ENCODE measurements at places on chromosomes 7 and 10. TPM values are rescaled to one million over a fixed set of nuclear protein-coding genes. Genes with fewer than 3 reads are reported as not detected.

The CCDC136 gene
- total RNA-seq = 7.6 TPM

The TCAF2 gene
- 2.3 TPM for total RNA-seq

- no peak for DNase-seq
These were observed 7.3 kb downstream of the TBRG4 start for GRCh38 chr7:45103958-45104843.

The WIPF3 gene
- total RNA-seq = 0.51 TPM

DNA sequence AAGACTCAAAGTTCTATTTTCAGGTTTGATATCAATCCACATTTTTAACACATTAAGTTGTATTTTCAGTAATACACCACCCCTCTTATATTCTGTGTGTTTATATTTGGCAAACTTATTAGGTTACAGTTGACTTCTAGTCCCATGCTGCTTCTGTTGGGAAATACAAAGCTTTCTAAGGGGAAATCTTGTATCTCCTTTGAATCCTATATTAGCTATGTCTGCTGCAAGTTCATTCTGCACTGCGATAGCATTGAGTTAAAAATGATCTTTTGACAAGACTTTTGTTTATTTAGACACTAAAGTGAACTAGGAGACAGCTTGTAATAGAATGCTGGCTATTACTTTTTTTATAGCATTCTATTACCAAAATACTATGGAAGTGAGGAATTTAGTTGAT lies 625.1 kb upstream of the ANKRD30A start:
- no peak for DNase-seq

GRCh38 chr7:108072739-108073138 lies 57.4 kb downstream of the LAMB4 start:
- DNase-seq = no peak

- no peak for DNase-seq
These were observed 177.6 kb upstream of the NAMPT start for GRCh38 chr7:106462365-106462859.

The SORCS3 gene
- total RNA-seq = not detected

The AKR1C2 gene
- total RNA-seq = 0.26 TPM

DNA sequence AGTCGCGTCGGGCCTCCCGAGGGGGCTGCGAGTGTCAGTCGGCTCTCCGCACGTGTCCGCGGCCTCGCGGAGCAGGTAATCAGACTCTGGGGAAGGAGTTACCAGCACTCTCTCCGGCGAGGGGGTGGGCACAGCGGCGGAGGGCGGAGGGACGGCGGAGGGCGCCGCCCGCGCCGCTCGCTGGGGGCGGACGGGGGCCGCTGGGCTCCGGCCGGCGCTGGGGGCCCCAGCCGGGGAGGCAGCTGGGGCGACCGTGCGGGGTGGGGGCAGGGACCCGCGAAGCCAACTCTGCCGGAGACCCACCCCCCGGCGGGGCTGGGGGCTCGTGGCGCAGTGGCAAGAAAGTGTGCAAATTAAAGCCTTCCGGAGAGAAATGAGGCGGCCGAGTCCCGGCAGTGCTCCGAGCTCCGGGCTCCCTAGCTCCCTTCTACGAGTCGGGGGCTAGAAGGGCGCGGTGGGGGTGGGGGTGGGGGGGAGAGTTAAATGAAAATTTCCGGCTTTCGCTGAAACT lies at the start of gene CDK6:
Gene CDK6 (minus strand): TSS at position 85 of the 511 bp plus-strand sequence. CDS start 3,250 bp downstream, outside the sequence.
- DNase-seq = peak; percentile 91

GRCh38 chr7:93728292-93728691 lies 153.8 kb upstream of the CALCR start:
- DNase-seq = no peak

The SNCG gene
- total RNA-seq = 1.5 TPM

The MINDY4 gene
- total RNA-seq = 6.3 TPM

DNA sequence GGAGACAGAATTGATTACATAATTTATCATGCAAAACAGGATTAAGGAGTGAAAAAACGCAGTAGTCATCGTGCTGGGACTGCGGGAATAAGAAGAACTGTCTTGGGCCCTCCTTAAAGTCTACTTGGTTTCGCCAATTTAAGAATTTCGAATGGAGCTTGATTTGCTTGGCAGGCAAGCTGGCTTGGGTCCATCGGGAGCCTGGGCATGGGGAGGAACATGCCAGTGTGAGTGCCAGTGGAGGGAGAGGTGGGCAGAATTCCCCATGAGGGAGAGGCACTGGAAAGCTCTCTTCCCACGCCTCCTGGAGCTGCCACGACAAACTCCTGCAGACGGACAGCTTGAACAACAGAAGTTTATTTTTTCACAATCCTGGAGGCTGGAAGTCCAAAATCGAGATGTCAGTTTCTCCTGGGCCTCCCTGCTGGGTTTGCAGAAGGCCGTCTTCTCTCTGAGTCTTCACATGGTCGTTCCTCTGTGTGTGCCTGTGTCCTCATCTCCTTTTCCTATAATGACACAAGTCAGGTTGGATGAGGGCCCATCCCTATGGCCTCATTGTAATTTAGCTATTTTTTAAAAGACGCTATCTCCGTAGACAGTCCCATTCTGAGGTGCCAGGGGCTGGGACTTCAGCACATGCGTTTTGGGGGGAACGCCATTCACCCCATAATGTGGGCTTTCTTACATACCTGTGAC lies 528.7 kb upstream of the DPP6 start:
- no peak for DNase-seq

The PLXNA4 gene
- 13.0 TPM for total RNA-seq

- no peak for DNase-seq
These were observed 826.4 kb downstream of the LRMDA start for GRCh38 chr10:76257816-76258215.

DNA sequence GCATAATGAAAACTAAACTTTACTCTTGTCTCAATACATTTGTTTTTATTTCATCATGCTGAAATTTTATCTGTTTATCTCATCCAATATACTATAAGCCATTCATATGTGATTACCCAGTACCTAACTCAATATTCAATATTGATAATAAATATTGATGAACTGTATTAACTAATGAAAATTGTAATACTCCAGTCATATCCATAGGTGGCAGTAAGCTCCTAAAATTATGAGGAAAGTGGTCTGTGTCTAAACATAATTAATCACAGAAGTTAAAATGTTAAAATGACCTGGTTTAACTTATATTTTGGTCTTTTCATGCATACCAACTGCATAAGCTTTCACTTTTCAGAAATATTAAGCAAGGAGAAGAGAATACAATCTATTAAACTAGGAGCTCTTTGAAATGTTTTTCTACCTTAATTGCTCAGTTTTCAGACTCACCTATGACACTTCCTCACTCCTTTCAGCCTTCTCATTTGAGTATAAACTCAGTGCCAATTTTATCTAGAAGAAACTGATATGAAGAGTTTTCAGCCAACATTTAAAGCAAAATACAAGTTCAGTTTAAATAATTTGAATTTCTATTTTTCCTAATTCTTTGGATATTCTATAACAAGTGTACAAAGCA lies 30.5 kb upstream of the VWDE start:
- no peak for DNase-seq

GRCh38 chr7:151056666-151057505 lies 811 bp downstream of the CDK5 start:
- DNase-seq = no peak

The HELLS gene
- total RNA-seq = 11.7 TPM

- peak; percentile 73 for DNase-seq
These were observed 58.9 kb downstream of the CALML3 start for GRCh38 chr10:5583525-5584175.

DNA sequence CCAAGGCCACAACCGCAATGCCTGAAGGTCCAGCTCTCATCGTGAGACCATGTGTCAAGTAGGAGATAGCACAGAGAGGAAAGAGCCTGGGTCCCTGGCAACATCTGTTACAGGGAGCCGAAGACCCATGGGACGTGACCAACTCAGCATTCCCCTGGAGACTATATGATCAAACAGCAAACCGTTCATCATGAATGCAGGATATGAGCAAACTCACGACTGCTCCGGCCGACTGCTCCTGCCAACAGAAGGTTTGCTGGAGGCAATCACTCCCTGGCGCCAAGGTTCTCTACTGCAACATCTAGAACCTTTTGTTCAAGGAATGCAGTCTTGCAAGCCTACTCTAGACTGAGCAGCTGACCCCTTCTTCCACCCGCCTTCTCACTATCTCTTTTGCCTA lies 114.3 kb downstream of the ALOX5 start:
- DNase-seq = no peak

The TNS3 gene
- total RNA-seq = 320 TPM

GRCh38 chr10:103765981-103766380 lies 89.4 kb downstream of the SH3PXD2A start:
- no peak for DNase-seq

DNA sequence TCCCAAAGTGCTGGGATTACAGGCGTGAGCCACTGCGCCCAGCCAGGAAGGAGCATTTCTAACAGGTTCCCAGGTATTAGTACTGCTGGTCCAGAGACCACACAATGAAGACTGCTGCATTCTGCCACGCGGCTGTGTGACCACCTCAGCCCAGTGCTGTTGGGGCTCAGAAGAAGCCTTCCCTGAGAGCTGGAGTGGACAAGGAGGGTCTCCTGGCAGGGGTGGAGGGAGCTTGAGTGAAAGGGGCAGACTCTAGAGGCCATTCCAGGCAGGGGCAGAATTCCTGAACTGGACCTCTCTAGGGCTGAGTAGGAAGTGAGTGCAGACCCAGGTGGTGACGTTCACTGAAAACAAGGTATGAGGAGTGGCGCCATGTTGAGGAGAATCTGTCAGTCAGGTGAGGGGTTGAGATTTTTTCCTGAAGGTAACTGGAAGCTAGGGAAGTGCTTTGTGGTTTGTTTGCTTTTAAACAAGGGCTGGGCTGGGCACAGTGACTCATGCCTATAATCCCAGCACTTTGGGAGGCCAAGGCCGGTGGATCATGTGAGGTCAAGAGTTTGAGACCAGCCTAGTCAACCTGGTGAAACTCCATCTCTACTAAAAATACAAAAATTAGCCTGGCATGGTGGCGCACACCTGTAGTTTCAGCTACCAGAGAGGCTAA lies 67.6 kb downstream of the TACC2 start:
- DNase-seq = no peak

The EBLN1 gene
- total RNA-seq = not detected

The RAMP3 gene
- total RNA-seq = not detected

The BCCIP gene
- total RNA-seq = 25.9 TPM

The EPHA1 gene
- total RNA-seq = not detected

DNA sequence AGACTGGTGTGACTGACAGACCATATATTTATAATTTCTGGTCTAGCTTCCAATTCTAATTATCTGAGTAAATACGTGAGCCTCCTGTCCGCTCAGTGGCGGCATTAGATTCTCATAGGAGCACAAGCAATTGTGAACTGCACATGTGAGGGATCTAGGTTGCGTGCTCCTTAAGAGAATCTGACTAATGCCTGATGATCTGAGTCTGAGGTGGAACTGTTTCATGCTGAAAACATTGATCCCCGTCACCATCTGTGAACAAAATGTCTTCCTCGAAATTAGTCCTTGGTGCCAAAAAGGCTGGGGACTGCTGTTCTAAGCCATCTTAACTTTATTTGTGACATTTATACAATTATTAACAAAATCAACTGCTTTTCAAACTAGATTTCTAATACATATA lies 164.7 kb upstream of the MEOX2 start:
- DNase-seq = no peak

DNA sequence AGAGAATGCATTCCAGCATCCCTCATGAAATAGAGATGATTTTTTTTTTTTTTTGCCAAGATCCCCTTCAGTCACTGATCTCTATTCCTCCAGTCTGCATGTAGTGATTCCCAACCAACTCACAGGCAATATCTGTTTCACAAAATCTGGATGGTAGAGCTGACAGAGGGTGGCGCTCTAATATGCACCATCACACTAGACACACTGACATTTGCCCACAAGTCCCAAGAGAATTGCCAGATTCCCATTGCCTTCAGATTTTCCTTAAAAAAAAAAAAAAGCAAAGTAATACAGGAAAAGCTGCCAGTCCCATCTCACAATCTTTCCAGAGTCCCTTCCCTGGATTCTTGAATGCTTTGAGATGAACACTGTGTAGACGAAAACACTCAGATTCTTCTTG lies 301.0 kb downstream of the SORCS1 start:
- DNase-seq = no peak

- DNase-seq = no peak
These were observed 21.8 kb upstream of the AMZ1 start for GRCh38 chr7:2666155-2666554.

DNA sequence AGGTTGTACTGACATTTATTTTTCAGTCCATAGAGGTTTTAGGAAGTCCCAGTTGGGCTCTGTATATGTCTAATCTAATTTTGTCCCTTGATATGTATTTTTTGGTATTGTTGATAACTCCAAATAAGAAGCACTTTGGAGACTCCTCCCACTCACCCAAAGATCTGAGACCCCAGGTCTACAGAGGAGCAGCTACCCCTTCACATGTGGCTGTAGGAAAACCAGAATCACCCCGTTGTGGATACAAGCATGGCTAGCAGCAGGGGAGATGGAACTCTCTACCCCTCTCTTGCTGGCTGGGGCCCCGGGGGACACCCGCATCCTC lies 9.4 kb downstream of the HHEX start:
- DNase-seq = no peak

The PLPP4 gene
- 3.0 TPM for total RNA-seq

DNA sequence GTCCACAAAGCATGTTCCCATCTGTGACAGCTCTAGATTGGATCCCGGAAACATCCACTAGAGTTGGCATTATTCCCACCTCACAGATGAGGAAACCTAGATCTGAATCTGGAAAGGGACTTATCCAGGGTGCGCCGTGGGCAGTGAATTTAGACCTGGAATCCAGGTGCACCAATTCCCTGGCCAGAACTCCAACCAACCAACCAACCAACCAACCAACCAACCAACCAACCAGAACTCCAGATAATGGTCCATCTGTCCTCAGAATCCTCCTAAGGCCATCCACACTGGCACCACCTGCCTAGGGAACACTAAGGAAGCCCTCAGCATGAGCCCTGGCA lies 42.0 kb upstream of the ZMIZ1 start:
- no peak for DNase-seq

The DGKI gene
- total RNA-seq = 15.3 TPM

The OPN4 gene
- not detected for total RNA-seq

- DNase-seq = no peak
These were observed 21.5 kb upstream of the OGDHL start for GRCh38 chr10:49783645-49784044.

DNA sequence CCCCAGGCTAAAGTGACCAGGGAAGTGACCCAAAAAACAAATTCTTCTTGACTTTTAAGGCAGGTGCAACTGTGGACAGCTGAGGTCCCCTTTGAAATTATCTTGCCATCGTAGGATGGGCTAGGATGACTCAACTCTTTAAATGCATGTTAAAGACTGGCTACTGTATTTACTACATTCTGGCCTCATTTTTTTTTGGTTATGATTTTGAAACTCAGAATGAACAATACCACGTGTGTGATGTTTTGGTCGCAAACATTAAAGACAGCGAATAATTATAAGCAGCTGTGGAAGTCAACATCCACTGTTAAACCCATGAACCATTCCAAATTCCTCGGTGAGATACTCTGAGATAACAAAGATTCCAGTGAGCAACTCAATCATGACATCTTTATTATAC lies 1.2 kb upstream of the SLC13A4 start:
- DNase-seq = no peak

DNA sequence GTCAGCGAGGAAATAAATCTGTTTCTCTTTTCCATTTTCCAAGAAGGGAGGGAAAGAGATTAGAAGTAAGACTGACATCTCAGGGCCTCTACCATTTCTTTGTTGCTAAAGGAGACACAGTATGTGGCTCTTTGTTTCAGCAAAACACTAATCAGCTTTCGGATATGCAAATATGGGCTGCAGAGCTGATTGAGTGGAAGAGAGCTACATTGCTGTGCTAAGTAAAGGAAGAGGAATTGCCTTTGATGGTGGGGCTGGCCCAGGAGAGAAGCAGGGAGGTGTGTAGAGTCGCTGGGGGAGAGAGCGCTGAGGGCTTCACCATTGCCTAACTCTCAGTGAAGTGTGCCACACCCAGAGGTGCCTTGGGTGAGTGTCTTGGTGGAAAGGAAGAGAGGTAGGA lies 284.8 kb downstream of the SDK1 start:
- DNase-seq = no peak

GRCh38 chr10:105188737-105189462 lies 547.8 kb downstream of the SORCS3 start:
- DNase-seq = no peak
